ENCODE measurements at places on chromosomes 4 and X. TPM values are rescaled to one million over a fixed set of nuclear protein-coding genes. Genes with fewer than 3 reads are reported as not detected.

The DCX gene
- total RNA-seq: not detected

- H3K36me3 ChIP-seq: no peaks in the 10 kb centered on the region
- H3K4me1 ChIP-seq: no peaks in the 10 kb centered on the region
- no peak overlapping the region for H3K27ac ChIP-seq
- no peak for DNase-seq
- H3K27me3 ChIP-seq: no peaks in the 10 kb centered on the region
Measured at GRCh38 chr4:34953145-34953799, 1291.0 kb downstream of the ARAP2 start.

GRCh38 chrX:130213376-130213775 is 41.6 kb downstream of the RAB33A start:
- DNase-seq: no peak
- H3K36me3 ChIP-seq: peaks cover 39% of the 10 kb centered on the region
- H3K4me3 ChIP-seq: no peak overlapping the region
- H3K27ac ChIP-seq: peak overlapping the region; percentile 48
- H3K4me1 ChIP-seq: peaks cover 23% of the 10 kb centered on the region

The MAGEA2 gene
- not detected for total RNA-seq

The HTRA3 gene
- 0.12 TPM for total RNA-seq

The DUX4 gene
- not detected for total RNA-seq

DNA sequence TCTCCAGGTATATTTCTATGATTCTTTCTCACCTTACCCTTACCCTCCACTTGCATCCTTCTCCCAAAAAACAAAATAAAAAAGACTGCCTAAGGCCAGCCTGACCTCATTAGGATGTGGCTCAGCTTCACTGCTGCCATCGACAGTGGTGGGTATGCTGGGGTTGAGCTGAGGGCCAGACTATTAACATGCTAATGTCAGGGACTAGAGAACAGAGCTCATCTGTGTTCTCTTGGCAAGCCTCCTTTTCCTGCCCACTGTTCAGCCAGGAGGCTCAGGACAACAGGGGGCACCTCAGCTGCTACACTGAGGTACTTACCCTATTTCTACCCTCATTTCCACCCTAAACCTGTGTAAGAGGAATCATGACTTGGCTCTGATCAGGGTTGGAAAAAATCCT is 59.3 kb downstream of the MSN start:
- no peak overlapping the region for H3K4me3 ChIP-seq
- no peaks in the 10 kb centered on the region for H3K27me3 ChIP-seq
- peaks cover 52% of the 10 kb centered on the region for H3K4me1 ChIP-seq
- peak overlapping the region; percentile 60 for H3K27ac ChIP-seq

The LUZP4 gene
- not detected for total RNA-seq

The DDX53 gene
- not detected for total RNA-seq

GRCh38 chr4:103626296-103626695 is 93.5 kb downstream of the TACR3 start:
- no peak overlapping the region for H3K27ac ChIP-seq
- no peak for DNase-seq
- H3K36me3 ChIP-seq: no peaks in the 10 kb centered on the region
- H3K27me3 ChIP-seq: no peaks in the 10 kb centered on the region
- H3K4me3 ChIP-seq: no peak overlapping the region

DNA sequence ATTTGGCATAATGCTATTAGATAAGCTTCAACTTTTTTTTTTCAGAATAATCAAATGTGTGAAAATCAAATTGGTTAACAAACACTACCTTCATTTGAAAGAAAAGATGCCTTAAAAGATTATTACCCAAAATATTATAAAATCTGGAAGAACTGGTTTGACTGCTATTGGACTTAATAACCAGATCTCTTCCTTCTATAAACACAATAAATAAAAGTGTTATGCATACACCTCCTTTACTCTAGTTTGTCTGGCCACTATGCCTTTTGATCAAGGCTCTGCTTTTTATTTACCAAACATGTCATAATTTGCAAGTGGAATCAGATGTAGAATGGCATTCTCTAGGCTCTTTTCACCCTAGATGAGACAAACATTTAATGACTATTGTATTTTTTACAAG is 897.3 kb upstream of the EPHA5 start:
- no peaks in the 10 kb centered on the region for H3K27me3 ChIP-seq
- H3K4me3 ChIP-seq: no peak overlapping the region
- H3K36me3 ChIP-seq: no peaks in the 10 kb centered on the region
- DNase-seq: no peak

GRCh38 chr4:17173300-17173699 is 274.9 kb upstream of the LDB2 start:
- H3K36me3 ChIP-seq: no peaks in the 10 kb centered on the region
- DNase-seq: no peak
- H3K4me3 ChIP-seq: no peak overlapping the region

The CNGA1 gene
- not detected for total RNA-seq

GRCh38 chrX:22139822-22140221 is 107.7 kb downstream of the PHEX start:
- H3K27ac ChIP-seq: no peak overlapping the region
- no peaks in the 10 kb centered on the region for H3K36me3 ChIP-seq
- no peak overlapping the region for H3K4me3 ChIP-seq
- H3K27me3 ChIP-seq: no peaks in the 10 kb centered on the region

DNA sequence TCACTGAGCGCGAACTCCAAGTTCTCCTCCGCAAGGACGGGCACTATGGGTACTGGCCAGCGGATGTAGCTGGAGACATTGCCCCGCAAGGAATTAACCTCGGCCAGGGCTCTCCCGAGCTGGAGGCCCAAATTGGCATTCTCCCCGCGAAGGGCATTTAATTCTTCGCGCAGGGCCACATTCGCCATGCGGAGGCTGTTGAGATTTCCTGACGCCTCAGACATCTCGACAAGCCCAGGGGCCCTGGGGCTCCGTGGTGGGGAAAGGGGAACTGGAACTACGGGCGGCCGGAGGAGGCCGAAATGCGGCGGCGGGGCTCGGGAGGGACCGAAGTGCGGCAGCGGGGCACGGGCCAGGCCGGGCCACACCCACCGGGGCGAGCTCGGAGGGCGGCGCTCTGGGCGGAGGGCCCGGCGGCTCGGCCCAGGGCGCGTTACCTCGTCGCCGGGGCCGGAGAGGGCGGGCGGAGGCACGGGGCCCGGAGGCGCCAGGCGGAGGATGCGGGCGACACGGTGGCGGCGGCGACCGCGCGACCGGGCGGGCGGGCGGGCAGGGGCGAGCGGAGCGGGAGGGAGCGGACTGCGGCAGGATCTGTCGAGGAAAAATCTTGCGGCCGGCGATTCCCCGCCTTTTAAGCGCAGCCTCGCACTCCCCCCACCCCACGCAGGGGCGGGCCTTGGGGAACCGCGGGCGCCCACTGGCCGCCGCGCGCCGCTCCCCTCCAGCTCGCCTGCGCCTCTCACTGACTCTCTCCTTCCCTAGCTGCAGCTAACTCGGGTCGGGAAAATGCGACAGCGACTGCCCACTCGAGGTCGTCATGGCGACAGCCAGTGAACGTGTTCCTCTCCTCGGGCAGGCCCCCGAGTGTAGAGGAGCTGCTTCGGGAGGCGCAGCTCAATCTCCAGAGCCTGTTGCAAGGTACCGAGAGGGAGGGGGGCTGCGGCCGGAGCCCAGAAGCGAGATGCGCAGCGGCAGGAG is at the start of gene RTL5:
Gene RTL5, minus strand, starts transcription at position 599 of the 978 bp plus-strand sequence.
- peak; percentile 76 for DNase-seq
- H3K4me3 ChIP-seq: peak within 1 kb of the TSS; percentile 73
- peaks cover 64% of the 10 kb centered on the region for H3K27me3 ChIP-seq

GRCh38 chr4:111630705-111631104 is 514.5 kb upstream of the FAM241A start:
- no peaks in the 10 kb centered on the region for H3K4me1 ChIP-seq
- DNase-seq: no peak
- no peak overlapping the region for H3K4me3 ChIP-seq
- no peaks in the 10 kb centered on the region for H3K27me3 ChIP-seq

GRCh38 chr4:7298619-7299009 is 106.3 kb downstream of the SORCS2 start:
- H3K4me3 ChIP-seq: no peak overlapping the region
- no peaks in the 10 kb centered on the region for H3K27me3 ChIP-seq
- no peak for DNase-seq
- H3K27ac ChIP-seq: no peak overlapping the region

DNA sequence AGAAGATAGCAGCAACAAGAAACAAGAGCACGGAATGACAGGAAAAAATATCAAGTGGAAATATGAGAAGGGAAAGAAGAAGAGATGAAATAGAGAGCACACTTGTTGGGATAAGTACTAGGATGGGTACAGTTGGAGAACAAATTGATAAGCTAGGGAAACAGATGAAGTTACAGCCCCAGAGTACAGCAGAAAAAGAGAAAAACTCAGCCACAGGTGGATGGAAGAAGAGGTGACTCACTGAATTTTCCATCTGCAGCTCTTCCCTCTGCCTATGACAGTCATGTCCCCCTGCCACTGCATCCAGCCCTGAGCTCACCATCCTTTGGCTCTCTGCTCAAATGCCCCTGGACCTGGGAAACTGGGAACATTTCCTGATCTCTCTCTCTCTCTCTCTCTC is 209.0 kb downstream of the BCOR start:
- DNase-seq: no peak
- H3K4me3 ChIP-seq: no peak overlapping the region
- H3K27me3 ChIP-seq: peaks cover 4% of the 10 kb centered on the region

DNA sequence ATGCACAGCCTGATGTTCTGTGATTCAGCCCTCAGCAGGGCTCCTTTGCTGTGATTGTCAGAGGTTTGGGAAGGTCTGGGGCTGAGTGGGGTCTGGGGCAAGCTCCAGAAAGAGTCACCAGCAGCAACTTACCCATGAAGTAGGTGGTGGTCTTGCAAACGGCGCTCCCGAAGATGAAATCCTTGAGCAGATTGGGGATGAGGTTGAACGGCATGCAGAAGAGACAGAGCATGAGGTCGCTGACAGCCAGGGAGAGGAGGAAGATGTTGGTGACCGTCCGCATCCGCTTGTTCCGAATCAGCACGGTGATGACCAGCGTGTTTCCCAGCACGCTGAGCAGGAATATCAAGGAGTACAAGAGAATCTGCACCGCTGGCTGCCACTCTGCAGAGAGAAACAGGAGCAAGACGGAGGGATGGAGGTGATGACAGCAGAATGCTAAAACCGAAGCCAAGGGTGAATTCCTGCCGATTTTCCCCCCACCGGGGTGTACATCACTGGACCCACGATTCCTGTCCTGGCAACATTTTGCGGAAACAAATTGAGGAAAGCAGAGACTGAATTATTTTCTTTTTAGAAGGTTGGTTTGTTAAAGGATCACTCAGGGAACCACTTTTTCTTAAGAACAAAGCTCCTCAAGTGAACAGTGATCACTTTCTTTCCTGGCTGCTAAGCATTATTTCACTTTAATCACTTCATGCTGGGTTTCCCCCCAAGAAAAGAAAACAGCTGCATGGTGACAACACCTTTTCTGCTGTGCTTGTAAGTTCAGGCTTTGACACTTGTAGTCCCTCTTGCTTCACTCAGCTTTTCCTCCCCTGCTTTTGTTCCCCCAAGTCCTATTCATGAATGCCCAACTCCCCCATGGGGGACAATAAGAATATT is 941 bp downstream of the CCKAR start:
- no peaks in the 10 kb centered on the region for H3K36me3 ChIP-seq
- peaks cover 9% of the 10 kb centered on the region for H3K27me3 ChIP-seq
- no peaks in the 10 kb centered on the region for H3K4me1 ChIP-seq
- no peak overlapping the region for H3K4me3 ChIP-seq

- DNase-seq: no peak
- H3K27ac ChIP-seq: no peak overlapping the region
- H3K4me3 ChIP-seq: no peak overlapping the region
Measured at GRCh38 chr4:74715706-74716435, 78.5 kb downstream of the BTC start.

DNA sequence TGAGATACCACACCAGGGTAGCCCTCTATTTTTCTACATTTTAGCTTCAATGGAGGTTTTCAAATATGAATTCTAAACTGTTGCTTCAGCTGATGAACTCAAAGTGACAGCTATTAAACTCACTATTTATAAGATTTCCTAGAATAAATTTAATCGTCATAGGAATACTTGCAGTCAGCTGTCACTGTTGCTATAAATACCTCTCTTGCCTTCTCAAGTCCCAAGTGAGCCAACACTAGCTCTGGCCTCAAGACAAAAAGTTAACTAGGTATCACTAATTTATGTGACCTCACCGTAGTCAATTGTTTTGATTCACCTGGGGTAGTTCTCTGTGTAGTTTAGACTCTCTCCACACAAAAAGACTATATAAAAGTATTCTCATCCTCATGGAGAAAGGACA is 34.3 kb upstream of the PROM1 start:
- no peak overlapping the region for H3K4me3 ChIP-seq
- peaks cover 10% of the 10 kb centered on the region for H3K4me1 ChIP-seq
- H3K27ac ChIP-seq: no peak overlapping the region
- H3K27me3 ChIP-seq: no peaks in the 10 kb centered on the region

The GK2 gene
- total RNA-seq: not detected

The SLC34A2 gene
- not detected for total RNA-seq

- no peaks in the 10 kb centered on the region for H3K27me3 ChIP-seq
- H3K4me1 ChIP-seq: peaks cover 60% of the 10 kb centered on the region
- H3K36me3 ChIP-seq: peaks cover 45% of the 10 kb centered on the region
- H3K4me3 ChIP-seq: peak overlapping the region; percentile 56
- no peak for DNase-seq
- peak overlapping the region; percentile 63 for H3K27ac ChIP-seq
Measured at GRCh38 chrX:65679071-65679540, 11.7 kb downstream of the MSN start.

DNA sequence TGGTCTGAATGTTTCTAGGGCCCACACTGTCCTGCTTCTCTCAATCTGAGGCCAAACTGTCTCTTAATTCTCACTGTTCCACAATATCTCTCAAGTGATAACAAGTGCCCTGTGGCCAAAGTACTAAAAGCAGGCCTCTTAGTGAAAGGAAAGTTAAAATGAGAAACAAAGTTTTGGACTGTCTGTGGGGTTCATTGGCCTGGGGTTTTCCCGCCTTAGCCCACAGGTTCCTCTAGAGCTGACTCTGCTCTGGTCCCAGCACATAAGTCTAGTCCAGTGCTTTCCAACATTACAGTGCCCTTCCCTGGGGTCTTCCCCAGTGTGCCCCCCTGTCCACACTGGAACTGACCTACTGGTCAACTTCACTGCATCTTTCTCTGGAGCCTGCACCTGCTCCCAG is 6.3 kb downstream of the MAGEB1 start:
- H3K4me1 ChIP-seq: no peaks in the 10 kb centered on the region
- no peaks in the 10 kb centered on the region for H3K36me3 ChIP-seq
- H3K4me3 ChIP-seq: no peak overlapping the region
- H3K27ac ChIP-seq: no peak overlapping the region
- no peak for DNase-seq

The MAGEB17 gene
- not detected for total RNA-seq

DNA sequence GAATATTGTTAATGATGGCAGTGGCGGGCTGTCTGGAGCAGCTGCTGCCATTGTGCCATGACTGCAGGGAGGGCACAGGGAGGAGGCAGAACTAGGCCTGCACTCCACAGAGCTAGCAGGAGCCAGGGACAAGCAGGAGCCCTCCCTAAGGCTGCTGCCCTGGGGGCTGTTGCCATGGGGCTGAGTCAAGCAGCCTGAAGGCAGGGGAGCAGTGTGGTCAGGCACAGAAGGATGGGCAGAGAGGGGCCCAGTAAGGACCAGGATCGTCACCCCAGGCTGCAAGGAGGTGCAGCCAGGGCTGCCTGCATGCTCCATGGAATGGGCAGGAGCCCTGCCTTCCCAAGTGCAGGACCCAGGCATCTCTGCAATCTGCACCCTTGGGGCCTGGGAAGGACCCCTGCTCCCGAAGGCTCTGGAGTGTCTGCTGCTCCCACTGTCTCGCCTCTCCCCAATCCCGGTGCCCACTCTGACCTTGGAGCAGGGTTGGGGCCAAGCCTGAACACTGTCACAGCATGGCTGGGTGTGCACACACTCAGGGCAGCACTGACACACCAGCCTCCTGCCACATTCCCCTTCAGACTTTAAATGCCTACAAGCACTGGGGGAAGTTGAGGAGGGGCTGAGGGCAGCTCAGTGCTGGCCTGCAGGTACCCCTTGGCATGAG is 98.3 kb upstream of the GALNTL6 start:
- DNase-seq: no peak
- H3K4me3 ChIP-seq: no peak overlapping the region
- H3K4me1 ChIP-seq: no peaks in the 10 kb centered on the region
- no peaks in the 10 kb centered on the region for H3K27me3 ChIP-seq

The GPRASP1 gene
- 0.96 TPM for total RNA-seq
